ENCODE measurements at places on chromosomes 12 and 14.

DNA sequence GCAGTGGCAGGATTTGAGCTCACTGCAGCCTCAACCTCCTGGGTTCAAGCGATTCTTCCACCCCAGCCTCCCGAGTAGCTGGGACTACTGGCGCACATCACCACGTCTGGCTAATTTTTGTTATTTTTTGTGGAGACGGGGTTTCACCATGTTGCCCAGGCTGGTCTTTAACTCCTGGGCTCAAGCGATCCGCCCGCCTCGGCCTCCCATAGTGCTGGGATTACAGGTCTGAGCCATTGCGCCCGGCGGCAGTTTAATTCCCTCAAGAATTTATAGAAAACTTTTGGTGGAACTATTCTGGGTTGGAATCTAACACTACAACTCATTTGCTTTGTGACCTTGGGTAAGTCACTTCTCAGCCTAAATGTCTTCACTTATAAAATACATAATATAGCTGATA lies 1.8 kb upstream of the SP1 start:
- DNase-seq: no peak

- DNase-seq: peak; percentile 21
Observed at GRCh38 chr12:39375206-39375808, 67.6 kb downstream of the KIF21A start.

GRCh38 chr14:55624913-55625312 lies 44.9 kb downstream of the KTN1 start:
- DNase-seq: no peak

DNA sequence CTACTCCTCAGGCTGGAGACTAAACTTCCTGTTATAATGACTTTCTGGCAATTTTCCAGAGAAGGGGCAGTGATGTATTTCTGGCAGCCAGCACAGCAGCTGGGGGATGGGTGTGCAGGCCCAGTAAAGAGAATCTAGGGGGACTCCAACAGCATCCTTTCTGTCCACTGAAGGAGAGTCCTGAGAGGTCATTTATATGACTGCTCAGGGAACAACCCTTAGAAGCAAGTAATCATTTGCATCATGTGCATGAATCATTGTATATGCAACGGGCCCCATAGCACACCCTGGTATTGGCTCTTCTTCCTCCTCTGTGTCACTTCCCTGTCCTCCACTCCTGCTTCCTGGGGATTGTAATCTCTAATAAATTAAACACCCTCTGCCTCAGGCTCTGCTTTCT lies 493.8 kb downstream of the RPS29 start:
- DNase-seq: no peak

GRCh38 chr14:53437858-53438257 lies 284.7 kb upstream of the DDHD1 start:
- no peak for DNase-seq

DNA sequence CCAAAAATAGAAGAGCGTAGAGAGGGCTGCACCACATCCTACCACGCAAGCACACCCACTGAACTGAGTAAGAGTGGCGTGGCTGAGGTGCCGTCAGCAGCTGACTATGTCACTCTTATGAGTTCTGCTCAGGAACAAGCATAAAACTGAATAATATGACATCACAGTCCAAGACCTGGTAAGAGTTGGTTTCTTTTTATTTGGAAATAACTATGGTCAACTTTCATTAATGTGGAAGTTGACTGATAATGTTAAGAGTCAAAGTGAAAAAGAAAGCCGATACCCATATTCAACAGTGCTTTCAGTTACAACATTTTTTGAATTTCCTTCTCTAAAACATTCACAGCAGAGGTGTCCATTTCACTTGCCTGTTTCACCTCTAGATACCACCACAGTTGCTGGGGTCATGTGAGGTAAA lies 44.6 kb downstream of the GNS start:
- no peak for DNase-seq

GRCh38 chr12:110743571-110744093 lies 941 bp upstream of the PPP1CC start:
- DNase-seq: no peak

DNA sequence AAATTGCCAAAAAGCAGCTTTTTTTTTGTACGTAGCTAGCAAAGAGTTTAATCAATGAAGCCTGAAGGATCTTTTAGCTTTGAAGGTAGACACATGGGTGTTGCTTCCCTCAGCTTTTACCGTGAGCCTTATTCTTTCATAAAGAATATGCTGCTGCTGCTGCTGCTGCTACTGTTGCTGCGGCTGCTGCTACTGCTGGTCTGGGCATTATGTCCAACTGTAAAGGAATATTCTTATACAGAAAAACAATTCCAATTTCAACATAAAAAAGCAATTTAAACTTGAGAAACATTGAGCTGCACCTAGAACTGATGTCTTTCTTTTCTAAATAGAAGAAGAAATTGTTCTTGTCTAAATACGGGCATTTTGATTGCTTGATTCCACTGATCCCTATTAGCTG lies 38.9 kb upstream of the PPP1R12A start:
- DNase-seq: no peak

DNA sequence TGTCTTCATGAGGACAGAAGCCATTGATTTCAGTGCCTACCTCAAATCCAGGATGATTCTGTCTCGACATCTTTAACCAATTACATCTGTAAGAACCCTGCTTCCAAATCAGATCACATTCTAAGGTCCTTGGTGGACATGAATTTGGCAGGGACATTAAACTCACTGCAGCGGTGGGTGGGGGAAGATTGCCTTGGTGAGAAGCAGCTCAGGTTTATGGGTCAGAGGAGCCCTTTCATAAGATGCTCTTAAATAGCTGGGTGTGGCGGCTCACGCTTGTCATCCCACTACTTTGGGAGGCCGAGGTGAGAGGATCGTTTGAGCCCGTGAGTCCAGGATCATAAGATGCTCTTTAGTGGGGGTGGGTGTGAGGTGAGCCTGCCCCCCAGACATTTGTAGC lies 42.9 kb downstream of the ELK3 start:
- peak; percentile 47 for DNase-seq

Measured in astrocyte of the spinal cord (primary cell).